ENCODE measurements at places on chromosomes 2 and 18.

DNA sequence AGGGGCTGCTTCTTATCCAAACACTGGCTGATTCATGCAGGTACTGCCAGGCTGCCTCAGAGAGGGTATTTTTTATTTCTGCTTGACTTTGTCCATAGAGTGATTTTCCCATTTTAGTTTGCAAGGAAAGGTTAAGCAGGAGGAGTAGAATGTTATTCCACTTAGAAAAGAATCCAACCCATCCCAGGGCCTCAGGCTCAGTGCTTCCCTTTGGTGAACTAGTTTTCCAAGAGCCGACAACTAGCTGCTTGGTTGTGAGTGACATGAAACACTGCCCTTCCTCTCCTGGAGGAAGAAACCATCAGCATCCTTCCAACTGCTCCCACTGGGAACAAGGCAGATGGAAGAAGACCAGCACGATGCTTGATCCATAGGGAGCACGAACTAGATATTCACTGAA lies 58.5 kb downstream of the BCL2 start:
- DNase-seq: no peak

- no peak for DNase-seq
These were observed 71.8 kb upstream of the YWHAQ start for GRCh38 chr2:9702604-9703084.

GRCh38 chr2:54770676-54771075 lies 47.2 kb downstream of the EML6 start:
- DNase-seq: no peak

- no peak for DNase-seq
These were observed 122.5 kb upstream of the HAAO start for GRCh38 chr2:42914860-42915259.

DNA sequence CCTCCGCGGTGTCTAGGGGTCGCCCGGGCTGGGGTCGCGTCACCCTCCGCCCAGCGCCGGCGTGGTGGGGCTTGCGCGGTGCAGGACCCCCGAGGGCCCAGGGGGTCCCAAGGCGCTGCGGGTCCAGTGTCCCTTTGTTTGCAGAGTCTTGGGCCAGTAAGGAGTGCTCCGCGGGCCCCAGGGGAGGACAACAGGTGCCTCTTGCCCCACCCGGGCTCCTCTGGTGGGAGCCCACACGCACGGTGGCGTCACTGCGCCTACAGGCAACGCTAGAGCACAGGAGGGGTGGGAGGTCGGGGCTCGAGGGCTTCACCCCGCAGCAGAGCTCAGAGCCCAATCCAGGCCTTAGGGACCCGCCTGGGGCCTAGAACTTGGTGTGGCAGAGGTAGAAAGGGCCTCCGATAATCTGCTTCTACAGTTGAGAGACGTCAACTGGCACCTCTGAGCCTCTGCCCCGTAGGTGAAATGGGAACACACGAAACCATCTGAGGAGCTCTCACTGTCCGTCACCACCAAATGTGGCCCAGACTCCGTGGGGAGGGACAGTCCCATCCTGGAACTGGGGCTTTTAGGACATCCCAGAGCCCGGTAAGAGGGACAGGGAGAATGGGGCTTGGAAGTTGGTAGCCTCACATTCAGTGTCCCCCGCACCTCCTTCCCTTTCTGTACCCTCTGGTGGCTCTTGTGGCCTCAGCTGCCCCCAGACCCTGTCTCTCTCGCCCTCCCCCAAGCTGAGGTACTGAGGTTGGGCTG lies 1.4 kb downstream of the ARID5A start:
- peak; percentile 48 for DNase-seq

- DNase-seq: no peak
These were observed 13.2 kb upstream of the DNAJC27 start for GRCh38 chr2:24984912-24985311.

GRCh38 chr2:137771064-137771463 lies 193.2 kb upstream of the HNMT start:
- DNase-seq: no peak

DNA sequence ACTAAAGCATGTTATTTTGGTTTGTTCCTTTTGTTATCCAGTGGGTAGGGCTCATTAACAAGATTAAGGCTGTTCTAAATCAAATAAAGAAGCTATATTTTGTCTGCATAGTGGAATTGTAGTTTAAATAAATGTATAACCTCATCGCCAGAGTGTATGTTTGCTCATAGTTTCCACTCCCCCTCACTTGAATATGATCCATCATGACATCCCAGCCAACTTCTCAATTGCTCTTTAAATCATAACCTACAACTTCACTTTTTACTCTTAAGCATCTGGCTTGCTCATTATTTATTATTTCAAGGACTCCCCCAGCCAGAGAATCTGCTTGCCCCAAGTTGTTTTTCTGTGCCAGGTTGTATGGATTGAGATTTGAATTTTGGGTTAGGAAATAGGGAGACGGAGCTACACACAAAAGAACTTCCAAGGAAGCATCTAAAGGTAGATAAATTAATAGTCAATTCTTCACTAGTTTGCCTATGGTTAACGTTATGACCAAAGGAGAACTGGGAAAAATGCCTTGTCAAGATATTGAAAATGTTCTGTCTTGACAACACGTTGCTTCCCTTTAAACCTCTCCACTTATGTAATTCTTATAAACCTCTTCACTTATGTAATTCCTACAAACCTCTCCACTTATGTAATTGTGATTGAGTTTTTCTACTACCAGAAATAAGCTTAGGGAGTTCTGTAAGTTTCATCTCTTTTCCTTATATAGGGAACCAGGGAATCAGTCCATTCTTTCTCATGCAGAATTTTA lies 55.4 kb upstream of the UPP2 start:
- DNase-seq: no peak

GRCh38 chr2:46009772-46010171 lies 287.4 kb upstream of the EPAS1 start:
- no peak for DNase-seq

DNA sequence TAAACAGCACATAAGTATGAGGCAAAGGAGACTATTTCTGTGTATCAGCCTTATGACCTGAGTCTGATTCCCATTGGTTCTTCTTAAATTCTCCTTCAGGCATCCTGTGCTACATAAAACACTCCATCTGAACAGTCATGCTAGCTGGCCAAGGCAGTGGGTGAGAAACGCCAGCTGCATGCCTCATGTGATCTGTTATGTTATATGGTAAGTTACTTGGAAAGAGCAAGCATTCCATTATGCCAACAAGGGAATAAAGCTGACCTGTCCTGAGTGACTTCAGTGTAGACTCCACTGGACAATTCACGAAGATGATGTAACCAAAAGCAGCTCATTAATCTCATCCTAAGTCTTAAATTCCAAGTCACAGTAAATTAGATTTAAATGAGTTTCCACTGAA lies 216.5 kb upstream of the FN1 start:
- no peak for DNase-seq

DNA sequence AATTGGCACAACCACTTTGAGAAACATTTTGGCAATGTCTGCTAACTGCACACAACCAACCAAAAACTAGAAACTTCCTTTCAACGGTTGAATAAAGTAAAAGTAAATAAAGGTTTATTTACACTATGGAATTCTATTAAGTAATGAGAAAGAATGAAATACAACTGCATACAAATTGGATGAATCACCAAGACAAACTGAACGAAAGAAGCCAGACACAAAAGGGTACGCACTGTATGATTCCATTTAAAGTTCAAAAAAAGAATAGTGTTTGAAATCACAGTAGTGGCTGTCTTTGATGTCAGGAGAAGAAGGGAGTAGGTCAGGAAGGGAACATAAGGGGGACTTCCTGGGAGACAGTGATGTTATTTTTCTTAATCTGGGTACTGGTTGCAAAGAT lies 46.5 kb upstream of the SULT1C3 start:
- no peak for DNase-seq
